Activated T-cell treated with anti-CD3 and anti-CD28 coated beads, Interleukin-2, amount 50 U/mL, for 1 hour (primary cell): ENCODE measurements at places on chromosomes 3 and 15.

DNA sequence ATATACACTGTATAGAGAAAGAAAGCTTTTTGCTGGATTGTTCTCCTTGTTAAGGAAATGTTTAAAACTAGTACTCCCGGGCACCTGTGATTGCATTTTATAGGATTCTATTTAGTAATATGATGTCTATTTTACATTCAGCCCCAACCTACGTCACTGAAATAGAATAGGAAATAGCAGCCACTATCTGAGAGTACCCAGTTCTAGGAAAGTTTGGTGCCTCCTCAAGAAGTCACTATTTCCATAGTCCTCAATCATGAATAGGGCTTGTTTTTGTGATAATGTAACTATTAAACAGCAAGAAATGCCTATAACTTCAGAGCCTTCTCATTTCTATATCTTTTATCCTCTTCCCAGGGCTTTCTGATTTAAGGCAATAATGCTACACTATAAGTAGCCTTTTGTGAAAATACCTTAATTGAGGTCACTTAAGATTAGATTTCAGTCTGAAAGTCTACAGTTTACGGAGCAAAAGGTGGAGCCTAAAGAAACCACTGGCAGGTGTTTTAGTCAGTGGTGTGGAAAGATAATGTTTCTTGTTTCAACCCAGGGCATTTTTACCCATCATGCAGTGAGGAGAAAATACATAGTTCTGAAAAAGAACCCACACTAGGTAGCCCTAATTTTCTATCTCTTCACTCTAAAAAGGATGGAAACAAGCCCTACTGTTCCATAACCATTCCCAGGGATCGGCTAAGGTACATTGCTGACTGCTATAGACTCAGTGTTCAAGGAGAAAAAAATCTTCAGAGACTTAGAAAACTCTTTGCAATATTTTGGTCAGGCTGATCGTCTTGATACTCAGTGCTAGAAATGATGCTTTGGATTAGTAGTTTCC lies 38.7 kb downstream of the TIGIT start:
- DNase-seq, result no peak

GRCh38 chr3:150744919-150745211 lies 18.1 kb downstream of the SIAH2 start:
- no peak for DNase-seq

DNA sequence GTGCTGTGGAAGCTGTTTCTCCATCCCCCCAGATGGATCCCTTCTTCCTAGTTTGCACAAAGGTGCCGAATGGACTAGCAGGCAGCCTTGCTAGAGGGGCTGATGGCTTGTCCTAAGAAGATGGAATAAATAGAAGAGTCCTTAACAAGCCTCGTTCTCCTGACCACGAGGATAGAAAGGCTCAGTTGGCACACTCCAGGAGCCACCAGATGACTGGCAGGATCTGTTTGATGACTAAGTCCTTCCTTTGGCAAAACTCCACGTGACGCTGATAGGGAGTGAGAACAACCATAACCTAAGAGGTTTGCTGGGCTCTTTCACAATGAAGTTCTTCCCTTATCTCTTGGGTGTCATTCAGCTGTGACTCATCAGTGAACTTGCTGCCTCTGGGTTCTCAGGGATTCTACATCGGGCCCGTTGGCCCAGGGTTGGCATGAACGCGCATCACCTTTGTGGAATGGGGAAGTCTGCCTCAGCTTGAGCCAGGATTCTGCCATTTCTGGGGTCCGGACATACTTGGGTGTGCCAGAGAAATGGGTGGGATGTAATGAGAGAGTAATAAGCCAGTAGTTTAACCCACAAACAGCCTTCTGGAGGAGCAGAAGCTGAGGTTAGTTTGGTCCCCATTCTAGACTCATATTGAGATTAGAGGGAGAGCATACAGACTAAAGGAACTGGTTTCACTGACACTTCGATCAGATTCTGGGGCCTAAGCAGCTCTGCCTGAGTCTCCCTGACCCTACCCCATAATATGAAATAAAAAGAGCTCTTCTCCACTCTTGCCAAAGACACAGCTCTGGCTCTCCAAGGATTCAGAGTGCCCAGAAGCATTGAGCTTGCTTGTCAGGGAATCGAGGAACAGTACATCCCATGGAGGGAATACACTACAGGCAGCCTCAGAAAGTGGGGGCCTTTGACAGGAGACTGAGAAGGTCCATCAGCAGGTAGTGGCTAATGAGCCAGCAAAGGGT lies 2.0 kb upstream of the MELTF start:
- no peak for DNase-seq

DNA sequence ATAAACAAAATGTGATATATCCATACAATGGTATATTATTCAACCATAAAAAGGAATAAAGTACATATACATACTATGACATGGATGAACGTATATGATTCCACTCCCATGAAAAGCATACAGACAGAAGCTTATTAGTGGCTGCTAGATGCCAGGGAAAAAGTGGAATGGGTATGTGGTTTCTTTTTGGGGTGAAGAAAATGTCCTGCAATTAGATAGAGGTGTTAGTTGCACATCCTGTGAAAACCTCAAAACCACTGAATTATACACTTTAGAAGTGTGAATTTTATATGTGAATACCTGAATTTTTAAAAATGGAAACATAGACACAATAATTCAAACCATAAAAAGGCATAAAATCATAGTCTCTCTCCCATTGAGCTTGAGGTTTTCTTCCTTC lies 11.2 kb downstream of the DENND6A start:
- DNase-seq, result no peak

DNA sequence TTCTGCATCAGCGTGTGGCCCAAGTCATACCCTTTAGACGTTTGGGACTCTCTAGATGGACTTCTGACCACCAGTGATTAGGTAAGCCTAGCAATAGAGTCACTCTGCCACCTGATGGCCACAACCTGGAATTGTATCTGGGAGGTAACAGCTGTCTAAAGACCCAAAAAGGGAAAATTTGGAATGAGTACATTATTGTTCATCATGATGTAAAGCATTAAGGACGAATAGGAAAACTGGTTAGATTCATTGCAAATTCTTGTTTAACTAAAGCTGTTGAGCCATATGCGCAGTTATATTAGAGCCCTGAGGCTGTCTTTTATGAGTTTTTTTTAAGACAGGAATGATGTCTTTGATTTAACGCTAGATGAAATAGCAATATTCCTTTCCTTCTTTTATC lies 63.6 kb downstream of the FAM81A start:
- DNase-seq, result no peak

- DNase-seq, result no peak
Observed at GRCh38 chr15:70463453-70463834, 299.9 kb downstream of the UACA start.

- DNase-seq, result no peak
Observed at GRCh38 chr15:68259883-68260282, 17.7 kb upstream of the FEM1B start.

DNA sequence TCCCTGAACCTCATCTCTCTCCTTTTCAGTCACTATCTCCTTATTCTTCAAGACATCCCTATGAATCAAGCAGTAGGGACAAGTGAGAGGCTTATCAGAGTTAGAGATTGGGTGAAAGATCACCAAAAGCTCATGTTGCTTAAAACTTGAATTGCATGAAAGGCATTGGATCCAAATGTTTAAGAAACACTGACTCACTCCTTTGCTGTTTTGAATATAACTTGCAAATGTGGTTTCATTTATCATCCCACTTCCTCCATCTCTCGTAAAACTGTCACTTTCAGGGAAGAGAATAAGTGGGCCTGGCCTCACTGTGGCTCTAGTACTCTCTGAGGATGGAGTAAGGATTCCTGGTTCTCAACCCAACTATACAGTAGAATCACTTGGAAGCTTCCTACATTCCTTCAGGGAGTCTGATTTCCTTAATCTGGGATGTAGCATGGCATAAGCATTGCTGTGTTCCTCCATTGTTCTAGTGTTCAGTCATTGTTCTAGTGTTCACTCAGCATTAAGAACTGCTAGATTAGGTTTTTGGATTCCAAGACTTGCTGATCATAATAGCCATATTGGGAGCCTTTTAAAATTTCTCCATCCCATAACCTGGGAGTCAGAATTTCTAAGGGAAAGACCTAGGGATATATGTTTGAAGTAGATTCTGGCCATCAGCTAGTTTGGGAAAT lies 171.8 kb downstream of the TMEM108 start:
- no peak for DNase-seq

DNA sequence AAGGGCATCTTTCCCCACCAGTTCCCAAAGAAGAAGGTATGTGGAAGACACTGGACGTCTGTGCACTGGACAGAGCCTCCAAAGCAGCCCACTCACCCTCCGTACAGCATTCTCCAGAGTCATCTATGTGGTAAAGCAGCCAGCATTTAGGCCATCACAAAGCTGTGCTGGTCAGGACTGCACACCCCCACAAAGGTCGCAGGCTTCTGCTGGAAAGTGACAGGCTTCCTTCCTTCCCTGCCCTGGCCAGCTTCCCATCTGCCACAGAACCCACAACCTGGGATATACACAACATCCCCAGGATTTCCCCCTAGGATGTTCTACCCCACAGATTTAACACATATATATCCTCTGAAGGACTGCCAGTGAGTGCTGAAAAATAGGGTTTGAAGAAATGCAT lies 64.6 kb upstream of the GALNT15 start:
- DNase-seq, result no peak

GRCh38 chr3:45055411-45056143 lies 29.5 kb downstream of the CLEC3B start:
- no peak for DNase-seq

DNA sequence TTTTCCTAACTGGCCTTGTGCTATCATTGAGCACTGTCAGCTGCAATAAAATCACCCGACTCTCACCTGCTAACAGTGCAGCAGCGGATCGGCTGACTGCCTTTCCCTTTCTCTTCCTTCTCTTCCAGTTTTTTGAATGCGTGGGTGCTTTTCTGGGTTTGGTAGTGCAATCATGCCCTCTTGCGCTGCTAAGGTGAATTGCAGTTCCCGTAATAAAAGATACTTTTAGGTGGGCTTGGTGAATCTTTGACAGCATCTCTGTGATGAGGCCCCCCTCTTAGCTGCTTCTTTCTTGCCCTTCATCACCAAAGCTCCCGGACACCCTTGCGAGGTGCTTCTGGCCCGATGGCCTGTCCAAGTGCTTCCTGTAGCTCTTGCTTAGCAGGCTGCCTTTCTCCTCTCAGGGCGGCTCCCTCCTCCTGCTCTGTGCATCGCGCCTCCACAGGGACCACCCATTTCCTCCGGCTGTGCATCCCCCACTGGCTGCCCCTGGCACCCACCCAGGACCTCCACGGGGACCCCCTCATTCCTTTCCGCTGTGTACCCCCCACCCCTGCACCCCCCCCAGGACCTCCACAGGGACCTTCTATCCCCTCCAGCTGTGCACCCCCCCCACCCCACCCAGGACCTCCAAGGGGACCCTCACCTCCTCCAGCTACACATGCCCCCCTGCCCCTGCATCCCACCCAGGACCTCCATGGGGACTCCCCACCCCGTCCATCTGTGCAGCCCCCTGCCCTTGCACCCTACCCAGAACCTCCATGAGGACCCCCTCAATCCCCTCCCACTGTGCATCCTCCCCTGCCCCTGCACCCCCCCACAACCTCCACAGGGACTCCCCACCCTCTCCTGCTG lies 50.8 kb upstream of the RPL32 start:
- DNase-seq, result peak; percentile 49

DNA sequence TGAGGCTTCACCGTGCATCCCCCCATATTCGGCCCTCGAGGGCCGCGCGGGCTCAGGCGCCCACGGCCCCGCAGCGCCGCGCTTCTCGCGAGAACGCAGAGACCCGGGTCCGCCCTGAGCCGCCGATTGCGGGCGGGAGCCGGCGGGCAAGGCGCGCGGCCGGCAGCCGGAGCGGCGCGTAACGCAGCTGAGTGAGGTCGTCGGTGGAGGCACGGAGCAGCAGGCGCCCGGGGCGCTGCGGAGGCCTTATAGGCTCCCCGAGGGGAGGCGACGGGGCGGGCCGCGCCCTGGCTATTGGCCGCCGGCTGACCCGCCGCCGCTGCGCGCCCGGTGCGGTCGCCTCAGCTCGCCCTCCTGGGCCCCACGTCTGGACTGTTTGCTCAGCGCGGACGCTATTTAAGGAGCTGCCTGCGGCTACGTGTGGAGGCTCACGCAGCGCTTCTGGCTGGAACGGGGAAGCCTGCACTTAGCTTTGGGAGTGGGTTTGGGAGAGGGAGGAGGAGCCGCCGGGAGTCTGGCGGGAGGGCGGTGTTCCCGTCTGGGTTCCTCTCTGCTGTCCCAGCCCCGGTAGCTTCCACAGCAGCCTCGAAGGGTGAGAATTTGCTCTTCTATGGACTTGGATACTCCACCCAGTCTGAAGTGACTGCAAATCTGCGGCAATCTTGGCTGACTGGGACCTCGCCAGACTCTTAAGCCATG lies at the start of gene PLOD2:
PLOD2 (minus strand) TSS at position 221 of the 699 bp plus-strand sequence; CDS start at position 26, 195 bp downstream.
- no peak for DNase-seq

DNA sequence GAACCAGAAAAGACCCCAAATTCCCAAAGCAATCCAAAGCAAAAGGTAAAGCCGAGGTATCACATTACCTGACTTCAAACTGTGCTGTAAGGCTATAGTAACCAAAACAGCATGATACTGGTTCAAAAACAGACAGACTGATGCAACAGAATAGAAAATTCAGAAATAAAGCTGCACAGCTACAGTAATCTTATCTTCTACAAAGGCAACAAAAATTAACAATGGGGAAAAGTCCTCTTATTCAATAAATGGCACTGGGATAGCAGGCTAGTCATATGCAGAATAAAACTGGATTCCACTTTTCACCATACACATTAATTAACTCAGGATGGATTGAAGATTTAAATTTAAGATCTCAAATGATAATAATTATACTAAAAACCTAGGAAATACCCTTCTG lies 392.6 kb upstream of the CBLB start:
- DNase-seq, result no peak

DNA sequence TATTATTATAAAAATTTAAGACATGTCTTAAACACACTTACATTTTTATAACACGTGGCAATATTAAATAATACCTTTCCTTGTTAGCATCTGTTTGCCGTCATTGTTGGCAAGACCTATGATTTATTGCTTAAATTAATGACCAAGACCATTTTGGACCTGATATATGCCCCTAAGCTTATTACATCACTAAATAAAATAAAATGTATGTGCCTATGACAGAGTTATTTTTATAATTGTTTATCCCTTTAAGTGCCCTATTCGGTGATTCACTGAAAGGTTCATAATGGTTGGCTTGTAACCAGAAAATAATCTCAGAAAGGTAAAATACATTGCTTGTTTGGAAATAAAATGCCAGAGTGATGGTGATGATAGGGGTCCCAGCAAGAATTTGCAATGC lies 17.5 kb downstream of the CDIN1 start:
- no peak for DNase-seq

GRCh38 chr3:99836681-99837080 lies 19.0 kb downstream of the CMSS1 start:
- no peak for DNase-seq

GRCh38 chr15:62880278-62880677 lies 162.3 kb upstream of the TPM1 start:
- DNase-seq, result no peak
